Right lung (tissue), 10 donors: ENCODE measurements at places on chromosomes 2 and 18. TPM values are rescaled to one million over a fixed set of nuclear protein-coding genes. Genes with fewer than 3 reads are reported as not detected.

The SNED1 gene
- 58.3 TPM for polyA plus RNA-seq

The ADD2 gene
- 6.4 TPM for polyA plus RNA-seq

The ANKRD44 gene
- polyA plus RNA-seq = 25.8 TPM

The MDH1 gene
- 192 TPM for polyA plus RNA-seq

The XIRP2 gene
- 0.40 TPM for polyA plus RNA-seq

The HDLBP gene
- 395 TPM for polyA plus RNA-seq

The PSD4 gene
- polyA plus RNA-seq = 20.9 TPM

The SERPINB10 gene
- polyA plus RNA-seq = 0.21 TPM

The PLEK gene
- 13.9 TPM for polyA plus RNA-seq

The KIAA2012 gene
- polyA plus RNA-seq = 2.7 TPM

The CFAP53 gene
- polyA plus RNA-seq = 4.5 TPM

The TTN gene
- polyA plus RNA-seq = 5.3 TPM
